Panc1 (cell line): ENCODE measurements at places on chromosomes 16 and 17.

DNA sequence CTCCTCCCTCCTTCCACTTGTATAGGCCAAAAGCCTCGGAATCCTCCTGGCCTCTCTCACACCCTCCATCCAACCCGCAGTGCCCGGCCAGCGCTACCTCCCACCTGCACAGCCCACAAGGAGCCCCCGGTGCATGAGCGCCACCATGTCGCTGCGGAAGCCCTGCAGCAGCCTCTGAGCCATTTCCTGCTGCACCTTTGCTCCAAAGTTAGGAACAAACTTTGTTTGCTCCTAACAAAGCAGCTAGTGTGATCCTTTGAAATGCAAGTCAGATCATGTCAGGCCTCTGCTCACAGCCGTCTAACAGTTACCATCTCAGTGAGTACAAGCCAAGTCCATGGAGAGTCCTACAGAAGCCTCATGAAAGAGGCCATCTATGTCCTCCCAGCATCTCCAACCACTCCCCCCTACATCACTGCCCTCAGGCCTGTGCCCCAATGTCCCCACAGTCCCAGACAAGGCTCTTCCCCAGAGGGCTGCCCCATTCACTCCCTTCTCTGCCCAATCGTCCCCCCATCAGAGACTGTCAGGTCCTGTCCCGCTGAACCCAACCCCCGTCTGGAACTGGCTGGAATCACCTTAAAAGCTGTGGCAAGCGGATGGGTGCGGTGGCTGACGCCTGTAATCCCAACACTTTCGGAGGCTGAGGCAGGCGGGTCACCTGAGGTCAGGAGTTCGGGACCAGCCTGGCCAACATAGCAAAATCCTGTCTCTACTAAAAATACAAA lies 7.5 kb downstream of the DCAKD start:
- no peak for DNase-seq

- no peak for DNase-seq
Observed at GRCh38 chr16:75695708-75696107, 5.6 kb downstream of the DUXB start.

GRCh38 chr17:44191369-44191768 lies 4.6 kb downstream of the TMUB2 start:
- DNase-seq: no peak

GRCh38 chr17:66426397-66427033 lies 124.1 kb downstream of the PRKCA start:
- DNase-seq: no peak

GRCh38 chr17:29140631-29141513 lies 39.3 kb downstream of the MYO18A start:
- no peak for DNase-seq

GRCh38 chr17:31156326-31156725 lies 61.5 kb downstream of the NF1 start:
- DNase-seq: no peak

- DNase-seq: no peak
Observed at GRCh38 chr17:20613905-20614304, 34.4 kb downstream of the CDRT15L2 start.

- no peak for DNase-seq
Observed at GRCh38 chr16:69453936-69454335, 29.5 kb downstream of the CYB5B start.

GRCh38 chr17:39064374-39064773 lies 87.1 kb downstream of the PLXDC1 start:
- DNase-seq: no peak

DNA sequence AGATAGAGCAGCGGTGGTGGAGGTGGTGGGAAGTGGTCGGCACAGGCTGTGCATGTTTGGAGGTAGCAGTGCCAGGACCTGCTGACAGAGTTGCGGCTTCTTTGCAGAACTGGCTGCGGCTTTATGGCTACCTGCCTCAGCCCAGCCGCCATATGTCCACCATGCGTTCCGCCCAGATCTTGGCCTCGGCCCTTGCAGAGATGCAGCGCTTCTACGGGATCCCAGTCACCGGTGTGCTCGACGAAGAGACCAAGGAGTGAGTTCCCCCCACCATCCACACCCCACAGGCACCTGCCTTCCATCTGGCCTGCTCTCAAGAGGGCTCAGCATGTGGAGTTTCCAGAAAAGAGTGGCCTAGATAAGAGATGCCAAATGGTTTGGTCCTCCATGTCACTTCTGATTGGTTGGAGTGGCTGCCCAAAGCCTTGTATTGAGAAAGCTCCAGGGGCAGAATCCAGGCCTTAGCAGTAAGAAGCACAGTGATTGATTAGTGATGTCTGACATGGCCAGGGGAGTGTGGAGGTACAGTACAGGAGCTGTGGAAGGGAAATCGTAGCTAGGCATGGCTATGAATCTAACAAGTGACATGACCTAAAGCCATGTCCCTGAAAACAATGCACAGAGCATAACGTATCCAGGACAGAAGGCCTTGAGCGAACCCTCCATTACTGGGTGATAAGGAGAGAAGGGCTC lies 12.0 kb downstream of the MMP15 start:
- no peak for DNase-seq

DNA sequence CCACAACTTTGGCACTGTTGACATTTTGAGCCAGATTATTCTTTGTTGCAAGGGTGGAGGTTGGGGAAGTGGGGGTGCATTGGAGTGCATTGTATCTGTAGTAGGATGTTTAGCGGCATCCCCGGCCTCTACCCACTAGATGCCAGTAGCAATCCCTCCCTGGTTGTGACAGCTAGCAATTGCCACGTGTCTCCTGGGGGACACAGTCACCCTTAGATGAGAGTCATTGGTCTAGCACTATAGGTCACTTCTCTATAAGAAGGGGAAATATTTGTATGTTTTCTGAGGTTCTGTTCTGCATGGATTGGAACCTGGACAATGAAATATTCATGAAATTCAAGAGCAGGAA lies 32.4 kb downstream of the MSI2 start:
- no peak for DNase-seq

DNA sequence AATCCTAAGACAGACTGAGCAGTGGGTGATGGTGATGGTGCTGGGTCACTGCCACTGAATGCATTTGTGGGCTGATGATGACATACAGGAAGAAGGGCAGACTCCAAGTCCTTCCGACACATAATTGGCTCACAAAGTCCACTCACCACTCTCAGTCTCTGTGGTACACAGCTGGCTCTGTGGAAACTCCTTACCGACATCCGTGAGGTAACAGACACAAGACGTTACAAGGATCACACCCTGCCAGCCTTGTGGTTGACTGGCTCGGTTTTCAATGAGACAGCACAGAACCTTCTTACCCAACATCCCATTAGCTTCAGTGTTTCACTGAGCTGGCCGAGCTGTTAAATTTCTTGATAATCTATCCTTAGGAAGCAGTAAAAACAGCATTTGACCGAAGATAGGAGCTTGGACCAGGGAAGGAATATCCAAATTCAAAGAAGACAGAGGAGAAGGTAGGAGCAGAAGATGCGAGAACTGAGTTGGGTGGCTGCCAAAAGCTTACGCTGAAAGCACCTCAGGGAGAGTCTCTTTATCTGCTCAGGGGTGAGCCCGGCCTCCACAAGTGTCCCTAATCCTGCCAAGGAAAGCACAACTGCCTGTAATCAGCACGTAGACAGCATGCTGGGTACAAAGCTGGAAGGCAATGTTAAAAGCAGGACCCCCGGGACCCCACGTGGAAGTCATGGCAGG lies 5.5 kb upstream of the MXRA7 start:
- DNase-seq: no peak

DNA sequence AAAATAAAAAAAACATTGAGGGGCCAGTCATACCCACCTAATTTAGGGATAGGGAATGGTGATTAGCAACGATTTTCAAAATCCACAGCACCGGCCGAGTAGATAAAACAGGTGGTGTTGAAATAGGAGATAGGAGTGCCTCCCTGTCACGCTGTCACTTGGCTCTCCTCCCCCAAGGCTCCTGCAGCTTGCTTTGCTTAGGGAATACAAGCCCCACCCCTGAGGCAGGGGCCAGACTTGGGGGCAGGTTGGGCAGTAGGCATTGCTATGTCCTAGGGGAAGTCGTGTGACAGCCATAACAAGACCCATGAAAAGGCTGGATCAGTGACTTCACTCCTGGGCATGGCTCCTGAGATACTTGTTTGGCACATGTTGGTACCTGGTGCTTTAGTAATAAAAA lies 25.8 kb downstream of the POLR2A start:
- no peak for DNase-seq

- DNase-seq: no peak
Observed at GRCh38 chr17:51203838-51204237, 37.6 kb downstream of the NME2 start.

- DNase-seq: no peak
Observed at GRCh38 chr16:77850636-77851333, 62.4 kb downstream of the VAT1L start.

GRCh38 chr17:69637446-69638156 lies 223.1 kb downstream of the MAP2K6 start:
- DNase-seq: no peak

DNA sequence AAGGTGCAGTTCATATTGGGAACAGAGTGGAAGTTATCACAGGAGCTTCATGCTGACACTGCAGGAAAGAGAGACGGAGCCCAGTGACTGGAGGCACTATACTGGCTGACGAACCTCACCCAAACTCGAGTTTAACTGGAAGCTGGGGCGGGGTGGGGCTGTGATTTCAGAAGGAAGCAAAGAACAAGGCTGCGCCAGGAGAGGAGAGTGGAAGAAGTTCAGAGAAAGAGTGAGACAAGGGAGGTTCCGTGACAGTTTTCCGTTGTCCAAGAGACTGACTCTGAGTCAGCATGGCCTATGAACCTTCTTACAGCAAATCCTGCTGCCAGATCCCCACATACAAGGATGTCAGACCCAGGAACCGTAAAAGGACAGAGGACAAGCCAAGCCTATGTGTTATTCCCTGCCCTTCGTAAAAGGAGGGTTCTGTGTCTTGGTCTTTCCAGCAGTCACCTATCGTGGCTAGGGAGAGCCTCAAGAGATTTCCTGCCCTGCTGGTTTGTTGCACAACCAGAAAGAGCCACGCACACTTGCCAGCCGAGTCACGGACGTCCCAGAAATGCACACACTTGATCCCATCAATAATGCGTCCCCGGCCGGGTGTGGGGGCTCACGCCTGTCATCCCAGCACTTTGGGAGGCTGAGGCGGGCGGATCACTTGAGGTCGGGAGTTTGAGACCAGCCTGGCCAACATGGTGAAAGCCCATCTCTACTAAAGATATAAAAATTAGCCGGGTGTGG lies 5.1 kb downstream of the PITPNA start:
- no peak for DNase-seq

GRCh38 chr16:84245956-84246678 lies 6.3 kb upstream of the KCNG4 start:
- no peak for DNase-seq

GRCh38 chr16:1152123-1152638 lies 725 bp upstream of the CACNA1H start:
- DNase-seq: no peak

DNA sequence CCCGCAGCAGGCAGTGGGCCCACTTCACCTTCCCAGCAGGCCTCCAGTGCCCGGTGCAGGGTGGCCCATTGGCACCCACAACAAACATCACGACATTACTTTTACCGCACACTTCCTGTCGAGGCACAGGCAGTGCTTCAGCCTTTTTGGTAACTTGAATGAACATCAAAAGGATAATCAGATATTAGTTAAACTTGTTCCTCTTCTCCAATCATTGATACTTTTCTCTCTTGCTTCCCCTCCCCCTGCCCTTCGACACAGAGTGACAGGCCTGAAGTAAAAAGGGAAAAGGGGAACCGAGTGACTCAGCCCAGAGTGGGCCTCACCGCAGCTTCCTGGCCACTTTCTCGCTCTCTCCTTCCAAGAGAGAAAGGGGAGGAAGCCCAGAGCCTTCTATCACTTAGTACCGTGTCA lies 507.0 kb downstream of the MAF start:
- DNase-seq: no peak

GRCh38 chr17:9932491-9932890 lies 27.4 kb upstream of the RCVRN start:
- DNase-seq: no peak

GRCh38 chr16:57910696-57911095 lies 60.2 kb downstream of the CNGB1 start:
- no peak for DNase-seq

GRCh38 chr16:55572439-55572838 lies 6.0 kb downstream of the CAPNS2 start:
- no peak for DNase-seq
